Lower leg skin (tissue), 4 donors: ENCODE measurements at places on chromosomes 16 and 17. TPM values are rescaled to one million over a fixed set of nuclear protein-coding genes. Genes with fewer than 3 reads are reported as not detected.

DNA sequence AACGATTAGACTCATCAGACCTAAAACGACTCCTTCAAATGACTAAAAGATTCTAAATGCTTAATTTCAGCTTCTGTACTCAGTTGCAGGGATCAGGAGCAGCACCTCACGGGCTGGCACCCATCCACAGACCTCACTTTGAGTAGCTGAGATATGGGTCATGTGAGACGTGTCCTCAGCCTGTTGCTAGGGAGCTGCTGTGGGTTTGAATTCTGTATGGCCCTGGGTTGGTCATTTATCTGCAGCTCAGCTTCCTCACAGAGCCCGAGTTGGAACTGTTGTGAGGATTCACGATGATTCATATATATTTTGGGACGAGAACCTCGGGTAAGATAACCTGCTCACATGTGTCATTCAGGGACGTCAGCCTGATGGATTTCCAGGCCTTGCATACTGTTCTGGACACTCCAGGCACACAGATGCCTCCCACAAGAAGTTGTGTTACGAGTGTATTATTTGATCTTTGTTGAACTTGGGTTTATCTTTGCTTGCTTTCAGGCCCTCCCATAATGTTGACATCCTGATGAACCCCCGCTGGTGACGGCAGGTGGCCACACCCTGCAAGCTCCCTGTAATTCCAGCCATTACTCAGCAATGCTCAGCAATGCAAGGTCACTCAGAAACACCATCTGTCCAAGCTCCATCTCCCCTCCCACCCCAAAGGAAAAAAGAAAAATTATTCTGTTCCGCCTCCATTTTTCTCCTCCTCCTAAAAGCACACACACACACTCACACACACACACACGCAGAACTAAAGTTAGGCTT is 137.6 kb downstream of the RBFOX3 start:
- DNase-seq, result no peak

Gene GCSH
- 5.3 TPM for total RNA-seq

GRCh38 chr16:87127061-87127765 is 190.0 kb downstream of the C16orf95 start:
- no peak for DNase-seq

Gene SOCS1
- total RNA-seq, result 9.1 TPM

Gene PYDC1
- total RNA-seq, result 15.0 TPM

DNA sequence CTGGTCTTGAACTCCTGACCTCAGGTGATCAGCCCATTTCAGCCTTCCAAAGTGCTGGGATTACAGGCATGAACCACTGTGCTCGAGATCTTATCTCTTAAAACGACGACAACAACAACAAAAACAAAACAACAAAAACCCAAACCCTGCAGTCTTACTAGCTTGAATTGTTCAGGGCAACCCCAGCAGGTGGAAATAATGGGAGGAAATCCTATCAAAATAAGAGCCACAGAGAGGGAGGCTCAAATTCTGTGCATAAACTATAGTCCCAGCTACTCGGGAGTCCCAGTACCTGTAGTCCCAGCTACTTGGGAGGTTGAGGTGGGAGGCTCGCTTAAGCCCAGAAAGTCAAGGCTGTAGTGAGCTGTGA is 16.5 kb upstream of the ATP6V0A1 start:
- DNase-seq, result no peak

DNA sequence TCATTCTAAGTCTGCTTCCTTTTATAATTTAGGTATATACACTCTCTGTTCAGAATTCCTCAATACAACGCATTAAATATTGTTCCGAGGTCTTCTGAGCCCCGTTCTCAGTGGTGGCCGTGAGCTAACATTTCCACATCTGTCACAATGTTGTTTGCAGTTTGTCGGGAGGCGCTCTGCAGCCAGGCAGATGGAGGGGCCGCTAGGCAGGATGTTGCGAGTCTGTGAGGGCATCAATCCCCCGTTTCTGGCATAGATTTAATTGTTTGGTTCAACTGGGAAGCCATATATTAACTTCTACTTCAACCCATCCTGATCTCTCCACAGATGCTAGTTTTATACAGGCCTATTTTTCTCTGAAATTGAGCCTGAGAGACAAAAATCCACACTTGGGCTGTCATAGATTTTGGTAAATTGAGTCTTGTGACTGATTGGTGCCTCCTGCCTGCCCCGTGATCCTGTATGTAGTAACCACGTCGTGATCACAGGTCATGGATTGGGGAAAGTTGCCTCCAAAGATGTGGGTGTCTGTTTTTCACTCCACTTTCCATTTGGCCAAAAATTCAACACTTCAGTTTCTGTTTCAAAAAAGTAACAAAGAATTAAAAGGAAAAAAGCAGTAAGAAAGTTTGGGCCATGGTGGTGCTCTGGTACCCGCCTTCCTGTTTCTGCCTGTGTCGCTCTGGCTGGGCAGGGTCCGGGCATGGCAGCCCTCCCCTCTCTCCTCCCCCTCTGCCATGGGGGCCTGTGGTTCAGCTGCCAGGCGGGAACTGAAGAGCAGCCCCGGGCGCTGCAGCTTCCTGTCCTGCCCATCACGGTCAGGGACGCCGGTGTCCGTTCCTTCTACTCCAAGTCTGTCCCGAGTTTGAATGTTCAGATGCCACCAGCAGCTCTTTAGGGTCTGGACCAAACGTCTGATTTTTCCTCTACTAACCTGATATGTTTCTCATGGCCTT is 41.5 kb downstream of the RPTOR start:
- DNase-seq, result no peak

Gene CDK3
- total RNA-seq, result 6.2 TPM

Gene ABCC12
- total RNA-seq, result not detected

- no peak for DNase-seq
These were observed 56.1 kb downstream of the B9D1 start for GRCh38 chr17:19306160-19307111.

DNA sequence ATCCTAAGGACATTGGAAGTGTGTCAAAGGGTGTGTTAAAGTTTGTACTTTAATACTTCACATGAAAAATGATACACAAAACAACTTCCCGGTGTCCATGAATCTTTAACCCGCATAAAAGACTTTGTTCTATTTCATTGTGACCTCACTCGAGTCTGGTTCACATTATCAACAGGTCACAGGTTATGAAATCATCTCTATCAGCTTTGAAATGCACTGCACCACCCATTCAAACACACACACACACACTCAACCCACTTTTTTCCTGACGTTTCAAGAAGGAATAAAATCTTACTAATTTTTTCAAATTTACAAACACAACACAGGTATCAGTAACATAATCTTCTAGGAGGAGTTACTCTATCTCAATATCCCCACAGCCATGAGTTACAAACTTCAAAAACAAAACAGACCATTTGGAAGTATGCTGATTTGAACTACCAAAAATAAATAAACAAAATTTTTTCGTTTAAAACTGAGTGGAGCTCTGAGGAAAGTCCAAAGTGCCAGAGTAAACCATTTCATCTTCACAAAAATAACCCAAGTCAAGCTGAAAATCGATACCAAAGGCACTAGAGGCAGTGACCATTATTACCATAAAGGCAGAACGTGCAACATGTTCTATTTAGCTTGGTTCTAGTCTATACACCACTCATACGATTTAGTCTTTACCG is 2.7 kb downstream of the ACOX1 start:
- DNase-seq, result no peak

Gene MYO15B
- total RNA-seq, result 36.9 TPM

- DNase-seq, result no peak
These were observed 14.5 kb downstream of the RHBDL3 start for GRCh38 chr17:32279891-32280716.

DNA sequence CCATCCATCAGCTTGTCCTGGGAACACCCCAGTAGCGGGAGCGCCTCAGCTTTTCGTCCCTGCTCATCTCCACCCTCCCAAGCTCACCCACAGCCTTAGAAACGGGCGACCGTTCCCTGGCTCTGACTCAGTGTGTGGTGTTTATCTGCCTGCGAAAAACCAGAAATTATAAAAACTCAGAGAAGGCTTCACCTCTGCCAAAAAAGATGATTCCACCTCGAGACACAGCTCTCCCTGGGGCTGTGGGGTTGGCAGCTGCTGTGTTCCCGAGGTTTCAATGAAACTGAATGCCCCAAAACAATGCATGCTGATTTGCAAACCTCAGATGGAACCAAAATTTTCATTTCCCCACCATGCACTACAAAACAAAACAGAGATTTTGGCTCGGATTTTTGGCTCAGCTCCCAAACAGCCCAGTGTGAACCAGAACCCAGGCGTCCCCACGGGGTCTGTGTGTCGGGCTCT is 62.4 kb upstream of the MED9 start:
- DNase-seq, result no peak

DNA sequence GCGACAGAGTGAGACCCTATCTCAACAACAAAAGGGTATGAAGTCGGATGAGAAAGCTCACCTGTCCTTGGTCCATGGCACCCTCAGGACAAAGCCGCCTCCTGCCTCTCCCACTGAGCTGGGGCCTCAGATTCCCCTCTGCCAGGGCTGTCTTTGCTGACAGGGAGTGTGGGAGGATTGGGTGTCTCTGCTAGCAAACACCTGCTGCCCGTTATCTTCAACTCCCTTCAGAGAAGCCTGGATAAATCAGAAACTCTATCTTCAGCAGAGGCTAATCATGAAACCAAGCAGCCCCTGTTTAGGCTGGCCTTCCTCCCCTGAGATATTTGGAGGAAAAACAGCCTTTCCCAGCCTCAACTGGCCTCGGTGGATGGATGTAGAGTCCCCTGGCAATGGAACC is 36.3 kb upstream of the CDH1 start:
- no peak for DNase-seq

DNA sequence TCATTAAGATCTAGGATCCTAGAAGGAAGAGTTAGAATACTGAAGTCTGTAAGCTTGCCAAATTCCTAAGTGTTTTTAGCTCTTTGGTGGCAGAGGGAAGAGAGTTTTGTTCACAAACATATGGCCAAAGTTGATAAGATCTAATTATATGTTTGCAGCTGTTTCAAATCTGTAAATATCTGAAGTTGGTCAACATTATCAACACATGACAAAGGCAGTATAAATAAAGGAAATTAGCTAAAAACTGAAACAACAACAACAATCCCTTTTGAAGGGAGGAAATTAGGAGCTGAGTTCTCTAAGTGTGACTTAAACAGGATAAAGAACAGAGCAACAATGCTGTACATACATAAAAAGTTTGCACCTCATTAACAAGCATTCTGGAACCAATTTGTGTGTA is 208.7 kb downstream of the KCNJ2 start:
- DNase-seq, result no peak

DNA sequence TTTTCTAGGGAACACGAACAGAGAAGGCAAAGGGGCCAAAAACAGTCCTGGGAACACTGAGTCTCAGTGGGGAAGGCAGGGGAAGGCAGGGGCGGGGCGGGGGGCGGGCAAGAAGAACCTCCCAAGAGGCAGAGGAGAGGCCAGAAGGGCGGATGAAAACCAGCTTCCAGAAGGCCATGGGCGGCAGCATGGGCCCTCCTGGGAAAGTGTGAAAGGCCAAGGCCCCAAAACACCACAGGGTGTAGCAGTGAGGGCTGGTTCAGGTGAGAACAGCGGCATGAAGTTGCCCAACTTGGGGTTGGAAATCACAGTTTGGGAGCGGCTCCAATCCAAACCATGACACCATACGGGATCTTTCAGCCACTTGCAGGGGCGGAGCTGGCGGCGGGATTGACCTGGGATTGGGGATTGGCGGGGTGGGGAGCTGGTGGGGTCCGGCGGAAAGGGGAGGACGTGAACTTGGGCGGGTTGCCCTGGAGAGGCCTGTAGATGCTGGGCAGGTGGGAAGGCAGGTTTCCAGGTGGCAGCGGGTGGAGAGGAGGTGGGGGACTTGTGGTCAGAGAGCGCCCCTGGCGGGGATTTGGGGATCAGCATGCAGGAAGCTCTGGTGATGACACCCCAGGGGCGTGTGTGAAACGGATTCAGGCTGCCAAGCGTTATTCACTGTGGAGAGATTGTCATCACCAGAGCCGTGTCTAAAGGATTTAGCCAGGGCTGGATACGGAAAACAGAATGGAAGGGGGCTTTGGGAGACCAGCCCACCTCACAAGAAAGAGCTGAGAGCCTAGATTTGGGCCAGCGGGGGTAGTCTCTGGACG is 80.9 kb downstream of the ARHGAP23 start:
- peak; percentile 74 for DNase-seq

Gene SLC5A2
- total RNA-seq, result 0.19 TPM

Gene KRT36
- not detected for total RNA-seq

DNA sequence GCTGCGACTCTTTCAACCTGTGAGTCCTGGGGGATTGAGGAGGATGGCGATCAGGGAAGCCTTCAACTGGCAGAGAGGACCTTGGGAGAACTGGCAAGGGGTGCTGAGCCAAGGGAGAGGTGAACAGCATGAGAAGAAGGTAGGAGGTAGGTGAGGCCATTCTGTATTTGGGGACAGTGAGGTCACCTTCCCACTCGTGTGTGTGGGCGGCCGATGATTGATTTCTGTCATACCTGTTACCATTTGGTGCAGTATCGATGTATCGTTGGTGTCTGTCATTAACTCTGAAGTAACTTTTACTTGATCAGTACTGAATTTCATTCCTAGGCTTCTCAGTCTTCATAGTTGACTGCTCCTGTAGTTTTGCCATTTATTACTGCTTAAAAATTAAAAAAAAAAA is 3.8 kb downstream of the ARSG start:
- DNase-seq, result no peak

DNA sequence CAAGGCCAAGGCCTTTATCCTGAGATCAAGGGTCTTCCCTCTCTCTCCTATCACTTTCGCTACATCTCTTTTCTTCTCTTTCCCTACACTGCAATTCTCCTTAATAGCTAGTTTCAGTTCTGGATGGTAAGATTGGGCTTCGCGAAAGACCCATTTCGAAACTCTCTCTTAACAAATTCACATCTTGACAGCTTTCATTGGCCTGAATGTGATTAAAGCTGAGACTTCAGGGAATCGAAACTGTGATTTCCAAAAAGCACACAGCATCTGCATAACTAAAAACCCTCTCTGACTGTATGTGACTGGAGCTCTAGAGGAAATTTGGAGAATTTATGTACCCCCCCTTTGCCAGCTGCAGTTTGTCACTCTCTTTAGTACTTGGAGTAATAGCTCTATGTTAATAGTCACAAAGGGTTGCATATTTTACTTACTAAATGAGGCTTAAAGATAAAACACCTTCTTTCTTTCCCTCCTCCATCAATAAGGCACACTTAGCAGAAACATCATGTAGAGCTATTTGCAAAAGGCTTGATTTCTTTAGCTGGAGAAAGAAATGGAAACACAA is 105.3 kb upstream of the FAM20A start:
- no peak for DNase-seq

DNA sequence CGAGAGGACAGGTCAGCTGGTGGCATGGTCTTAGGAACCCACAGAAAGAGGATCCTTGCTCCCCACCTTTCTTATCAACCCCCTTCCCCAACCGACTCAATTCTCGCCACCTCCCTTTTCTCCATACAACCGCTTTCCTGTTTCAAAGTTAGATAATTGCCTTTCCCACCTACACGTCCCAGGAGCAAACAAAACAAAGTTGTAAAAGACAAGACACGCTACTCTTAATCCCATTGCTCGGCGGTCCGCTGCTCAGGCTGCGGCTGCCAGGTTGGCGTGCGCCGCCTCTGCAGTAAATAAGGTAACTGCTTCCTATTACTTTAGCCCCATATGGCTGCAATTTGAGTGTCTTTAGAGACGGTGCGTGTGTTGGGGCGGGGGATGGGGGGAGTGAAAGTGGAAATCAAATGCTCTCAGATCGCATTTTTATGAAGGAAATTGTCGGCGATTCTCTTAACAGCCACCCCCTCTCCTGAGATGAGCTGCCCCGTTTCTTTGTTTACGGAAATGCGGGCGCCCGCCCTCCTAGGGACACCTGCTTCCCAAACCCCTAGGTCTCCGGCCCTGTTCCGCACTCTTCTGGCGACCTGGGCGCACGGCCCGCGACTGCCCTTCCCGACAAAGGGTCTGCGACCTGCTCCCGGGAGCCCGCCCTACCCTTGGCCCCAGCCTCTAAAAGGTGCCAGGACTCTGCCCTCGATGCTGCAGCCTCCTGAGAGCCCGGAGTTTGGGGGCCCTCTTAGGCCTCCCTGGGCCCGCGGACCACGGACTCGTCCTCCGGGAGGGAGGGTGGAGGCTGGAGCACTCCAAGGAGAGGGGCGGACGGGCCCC is 3.7 kb upstream of the CBX8 start:
- DNase-seq, result no peak
